ENCODE measurements at places on chromosomes 3 and 15.

- no peak for ATAC-seq
Measured at GRCh38 chr3:48897460-48898376, 964 bp downstream of the SLC25A20 start.

- ATAC-seq, result no peak
Measured at GRCh38 chr3:15638193-15638890, 36.8 kb downstream of the BTD start.

DNA sequence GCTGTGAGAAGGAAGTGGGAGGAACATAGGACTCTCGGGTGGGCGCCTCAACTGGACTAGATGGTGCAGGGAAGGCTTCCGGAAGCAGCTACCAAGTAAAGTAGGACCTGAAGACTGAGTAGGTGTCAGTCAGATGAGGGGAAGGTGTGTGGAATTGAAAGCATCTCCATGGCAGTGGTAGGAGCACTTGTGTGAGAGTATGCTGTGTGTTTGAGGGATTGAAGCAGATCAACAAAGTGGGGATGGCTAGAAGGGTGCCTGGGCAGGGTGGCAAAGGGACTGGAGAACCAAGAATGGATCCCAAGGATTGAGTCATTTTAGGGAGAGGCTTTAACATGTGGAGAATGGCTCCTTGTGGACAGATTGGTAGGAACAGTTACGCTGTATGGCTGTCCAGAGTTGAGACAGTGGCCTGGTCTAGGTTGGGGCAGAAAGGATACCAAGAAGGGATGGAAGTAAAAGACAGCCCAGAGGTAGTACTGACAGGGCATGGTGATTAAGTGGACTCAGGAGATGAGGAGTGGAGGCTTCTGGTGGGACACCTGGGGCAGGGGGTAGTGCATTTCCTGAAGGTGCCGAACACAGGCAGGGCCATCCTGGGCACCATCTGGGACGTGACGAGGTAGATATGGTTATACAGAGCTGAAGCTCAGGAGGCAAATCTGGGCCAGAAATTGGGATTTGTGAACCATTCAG lies 1.5 kb downstream of the UQCC5 start:
- no peak for ATAC-seq

DNA sequence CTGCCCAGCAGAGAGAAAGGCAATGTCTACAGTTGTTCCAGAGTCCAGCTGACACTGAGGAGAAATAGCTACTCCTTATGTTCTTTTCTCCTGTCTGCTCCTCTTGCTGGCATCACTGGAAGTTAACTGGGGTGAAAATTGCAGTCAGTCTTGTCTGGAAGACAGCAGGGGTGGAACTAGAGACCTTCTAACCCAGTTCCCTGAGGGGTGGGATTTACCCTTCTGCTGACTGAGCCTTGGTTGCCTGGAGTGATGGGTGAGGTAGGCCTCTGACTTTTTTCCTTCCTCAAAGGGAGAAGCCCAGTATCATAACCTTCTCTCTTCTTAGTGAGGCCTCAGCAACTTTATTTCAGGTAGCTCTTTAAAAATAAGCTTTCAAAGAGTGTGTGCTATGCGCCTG lies 16.2 kb downstream of the ZNF609 start:
- no peak for ATAC-seq

GRCh38 chr3:126524429-126524988 lies 554 bp downstream of the CHST13 start:
- ATAC-seq, result peak; percentile 25

DNA sequence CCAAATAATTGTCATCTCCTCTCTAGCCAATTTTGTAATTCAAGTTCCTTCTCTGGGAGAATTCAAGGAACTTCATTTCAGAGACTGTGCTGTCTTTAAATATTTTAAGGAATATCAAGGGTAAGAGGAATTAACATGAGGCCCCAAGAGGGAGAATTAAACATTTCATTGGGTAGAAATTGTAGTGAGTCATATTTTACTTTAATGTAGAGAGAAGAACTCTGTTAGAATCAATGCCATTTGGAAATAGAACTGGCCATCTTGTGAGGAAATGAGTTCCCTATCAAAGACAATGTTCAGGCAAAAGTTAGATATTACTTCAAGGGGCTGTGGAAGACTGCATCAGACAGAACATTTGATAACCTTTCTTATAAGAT lies 43.5 kb upstream of the TP63 start:
- ATAC-seq, result no peak

DNA sequence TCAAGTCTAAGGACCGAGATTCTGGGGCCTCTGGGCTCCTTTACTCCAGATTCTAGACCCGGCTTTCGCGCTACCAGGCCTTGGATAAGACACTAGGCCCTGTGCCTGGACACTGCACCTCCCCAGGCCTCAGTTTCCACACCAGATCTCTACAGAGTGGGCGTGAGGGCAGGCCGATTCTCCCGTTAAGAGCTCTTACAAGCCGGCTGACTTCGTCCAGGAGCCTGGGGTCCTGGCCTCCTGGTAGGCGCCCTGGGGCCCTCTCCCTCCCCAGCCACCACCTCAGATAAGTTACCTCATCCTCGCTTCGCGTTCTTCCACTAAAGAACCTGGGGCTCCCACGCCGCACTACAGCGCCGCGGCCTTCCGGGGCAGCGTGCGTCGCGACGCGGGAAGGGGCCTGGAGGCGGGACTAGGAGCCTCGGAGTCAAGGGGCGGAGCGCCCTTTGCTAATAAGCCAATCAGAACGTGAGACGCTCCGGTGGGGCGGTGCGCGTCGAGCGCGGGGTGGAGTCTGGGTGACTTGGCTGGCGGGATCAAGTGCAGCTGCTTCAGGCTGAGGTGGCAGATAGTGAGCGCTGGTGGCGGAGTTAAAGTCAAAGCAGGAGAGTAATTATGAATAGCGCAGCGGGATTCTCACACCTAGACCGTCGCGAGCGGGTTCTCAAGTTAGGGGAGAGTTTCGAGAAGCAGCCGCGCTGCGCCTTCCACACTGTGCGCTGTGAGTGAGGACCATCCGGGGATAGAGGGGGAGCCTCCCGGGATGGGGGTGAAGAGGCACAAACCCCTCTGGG lies at the start of the genes EAF2 and IQCB1:
TSS of gene EAF2 (plus strand) at position 539 of the 794 bp plus-strand sequence. CDS start at position 616, 77 bp downstream.
TSS of gene IQCB1 (minus strand) at position 390 of the 794 bp plus-strand sequence. CDS start 6,100 bp downstream, outside the sequence.
- ATAC-seq, result peak; percentile 100

GRCh38 chr15:52505151-52505550 lies 23.5 kb downstream of the MYO5A start:
- no peak for ATAC-seq

- no peak for ATAC-seq
Measured at GRCh38 chr3:99757966-99758365, 59.7 kb upstream of the CMSS1 start.

DNA sequence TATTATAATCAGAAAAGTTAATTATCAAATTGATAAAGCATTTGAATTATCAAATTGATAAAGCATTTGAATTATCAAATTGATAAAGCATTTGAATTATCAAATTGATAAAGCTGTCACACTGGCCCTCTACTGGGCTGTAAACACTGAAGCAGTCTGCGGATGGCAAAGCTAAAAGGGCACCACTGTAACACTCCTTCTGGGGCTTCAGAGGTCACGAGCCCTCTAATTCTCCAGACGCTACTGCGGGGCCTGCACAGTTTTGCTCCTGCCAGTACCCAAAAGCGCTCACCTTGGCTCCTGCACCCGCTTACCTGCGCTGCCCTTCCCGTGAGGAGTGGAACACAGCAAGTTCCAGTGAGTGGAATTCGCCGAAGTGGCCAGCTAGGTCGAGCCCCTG lies 409.0 kb upstream of the KCNMB2 start:
- ATAC-seq, result no peak

DNA sequence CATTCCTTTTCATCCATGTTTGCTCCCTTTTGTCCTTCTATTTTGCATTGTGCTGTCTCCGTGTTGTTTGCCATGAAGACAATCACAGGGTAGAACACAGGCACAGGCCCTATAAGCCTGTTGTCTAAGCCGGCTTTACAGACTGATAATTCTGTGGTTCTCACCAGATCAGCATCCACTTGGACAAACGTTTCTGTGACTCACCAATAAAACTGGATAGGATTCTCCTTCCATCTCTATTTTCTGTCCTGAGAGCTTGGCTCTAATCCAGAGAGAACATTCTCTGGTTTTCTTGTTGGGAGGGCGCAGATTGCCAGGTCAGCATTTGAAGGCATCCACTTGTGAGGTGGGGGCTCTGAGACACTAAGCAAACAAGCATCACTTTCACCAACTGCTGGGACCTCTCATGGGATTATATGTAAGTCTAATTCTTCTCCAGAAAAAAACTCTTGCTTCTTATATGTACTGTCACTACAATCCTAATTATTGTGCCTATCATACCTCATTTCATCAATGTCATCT lies 101.6 kb downstream of the ERC2 start:
- no peak for ATAC-seq

- no peak for ATAC-seq
Measured at GRCh38 chr3:172127141-172127540, 87.8 kb downstream of the FNDC3B start.

GRCh38 chr15:100588638-100589242 lies 13.2 kb downstream of the LINS1 start:
- no peak for ATAC-seq

DNA sequence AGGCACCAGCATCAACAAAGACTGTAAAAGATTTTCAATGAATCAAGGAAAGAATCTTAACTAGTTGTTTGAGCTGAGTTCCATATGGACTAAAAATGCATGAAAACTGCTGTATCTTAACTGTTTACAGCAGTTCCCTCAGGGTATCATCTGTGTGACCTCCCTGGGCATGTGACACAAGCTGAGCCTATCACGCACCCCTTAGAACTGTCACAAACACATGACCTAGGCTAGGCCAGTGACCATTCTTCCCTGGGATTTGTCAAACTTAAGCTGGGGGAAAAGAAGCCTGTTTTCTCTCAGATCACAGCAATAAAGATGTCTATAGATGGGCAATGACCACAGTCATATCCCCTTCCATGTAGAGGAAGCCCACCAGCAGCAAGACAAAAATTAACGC lies 35.7 kb downstream of the IGF2BP2 start:
- ATAC-seq, result no peak

DNA sequence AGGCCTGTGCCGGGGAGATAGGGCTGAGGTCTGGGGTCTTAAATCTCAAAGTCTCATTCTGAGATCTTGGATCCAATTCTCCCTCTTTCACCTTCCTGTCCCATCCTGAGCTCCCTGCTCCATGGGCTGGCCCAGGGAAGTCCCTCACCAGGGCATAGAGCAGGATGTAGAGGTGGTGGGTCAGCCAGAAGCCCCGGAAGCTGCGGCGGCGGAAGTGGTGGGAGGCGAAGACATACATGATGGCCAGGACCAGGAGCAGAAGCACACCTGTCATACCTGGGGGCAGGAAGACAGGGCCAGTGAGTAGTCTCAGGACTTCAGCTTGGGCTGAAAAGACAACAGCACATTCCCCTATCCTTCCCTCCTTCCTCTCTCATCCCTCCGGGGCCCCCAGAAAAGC lies 16.5 kb downstream of the DUOX2 start:
- no peak for ATAC-seq

GRCh38 chr3:136576279-136577009 lies 175.7 kb downstream of the STAG1 start:
- no peak for ATAC-seq

DNA sequence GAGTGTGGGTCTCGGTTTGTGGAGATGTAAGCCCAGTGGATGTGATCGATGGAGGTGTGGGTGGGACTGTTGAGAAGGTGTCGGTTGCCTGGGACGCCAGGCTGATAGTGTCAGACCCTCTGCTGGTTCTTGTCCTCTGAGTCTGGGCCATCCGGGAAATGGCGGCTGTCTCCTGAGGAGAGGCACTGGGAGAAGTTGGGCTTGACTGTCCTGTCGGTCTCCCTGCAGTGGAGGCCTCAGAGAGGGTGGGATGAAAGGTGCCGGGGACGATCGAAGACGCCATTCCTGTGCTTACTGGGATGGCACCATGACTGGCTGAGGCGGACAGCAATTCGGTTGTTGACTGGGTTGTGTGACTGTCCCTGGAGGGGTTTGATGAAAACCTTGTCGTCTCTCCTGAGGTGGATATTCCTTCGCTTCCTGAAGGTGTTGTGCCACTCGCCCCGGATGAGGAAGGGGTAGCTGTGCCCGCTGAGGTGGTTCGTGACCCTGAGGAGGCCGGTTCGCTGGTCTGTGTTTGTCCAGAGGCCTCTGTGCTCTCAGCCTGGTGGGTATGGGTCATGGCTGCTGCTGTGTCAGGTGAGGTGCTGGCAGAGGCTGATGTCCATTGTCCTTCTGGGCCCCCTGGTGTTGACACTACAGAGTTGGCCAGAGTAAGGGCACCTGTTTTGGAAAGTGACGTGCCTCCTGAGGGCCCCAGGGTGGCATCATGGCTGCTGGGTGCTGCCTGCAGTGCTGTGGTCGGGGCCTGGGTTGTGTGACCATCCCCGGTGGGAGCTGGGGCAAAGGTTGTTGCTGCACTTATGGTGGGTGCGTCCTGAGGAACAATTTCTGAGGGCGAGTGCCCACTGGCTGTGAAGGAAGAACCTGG lies 22.8 kb downstream of the MUC4 start:
- no peak for ATAC-seq

- ATAC-seq, result no peak
Measured at GRCh38 chr15:82921939-82922338, 30.6 kb downstream of the HOMER2 start.

DNA sequence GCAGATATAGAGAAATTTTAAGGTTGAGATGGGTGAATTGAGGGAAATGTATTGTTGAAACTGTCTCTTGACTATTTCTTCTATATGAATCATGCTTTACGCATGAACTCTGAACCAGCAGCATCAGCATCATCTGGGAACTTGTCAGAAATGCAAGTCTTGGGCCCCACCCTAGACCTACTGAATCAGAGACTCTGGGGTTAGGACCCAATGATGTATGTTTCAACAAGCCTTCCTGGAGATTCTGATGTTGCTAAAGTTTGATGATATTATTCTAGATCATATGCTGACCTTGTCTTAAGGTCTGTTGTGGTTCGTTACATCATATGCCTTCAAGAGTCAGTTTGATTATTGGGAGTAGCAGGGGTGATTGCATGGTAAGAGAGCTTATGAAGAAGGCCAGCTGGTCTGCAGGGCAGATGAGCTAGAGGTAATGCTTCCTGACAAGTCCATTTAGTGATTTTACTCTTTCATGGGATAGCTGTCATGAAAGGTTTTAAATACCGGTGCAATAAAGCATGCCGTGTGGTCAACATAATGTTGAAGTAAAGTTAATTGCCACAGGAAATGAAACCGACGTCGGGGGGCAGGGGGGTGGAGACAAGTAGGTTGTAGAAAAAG lies 152.4 kb upstream of the MRPL3 start:
- ATAC-seq, result no peak

GRCh38 chr15:80310776-80311175 lies 58.8 kb upstream of the CTXND1 start:
- no peak for ATAC-seq

- peak; percentile 80 for ATAC-seq
Measured at GRCh38 chr15:63157891-63158431, 684 bp upstream of the RPS27L start.

- no peak for ATAC-seq
Measured at GRCh38 chr3:111581403-111582119, 13.6 kb downstream of the ZBED2 start.

- no peak for ATAC-seq
Measured at GRCh38 chr3:173078525-173078924, 62.5 kb downstream of the SPATA16 start.

DNA sequence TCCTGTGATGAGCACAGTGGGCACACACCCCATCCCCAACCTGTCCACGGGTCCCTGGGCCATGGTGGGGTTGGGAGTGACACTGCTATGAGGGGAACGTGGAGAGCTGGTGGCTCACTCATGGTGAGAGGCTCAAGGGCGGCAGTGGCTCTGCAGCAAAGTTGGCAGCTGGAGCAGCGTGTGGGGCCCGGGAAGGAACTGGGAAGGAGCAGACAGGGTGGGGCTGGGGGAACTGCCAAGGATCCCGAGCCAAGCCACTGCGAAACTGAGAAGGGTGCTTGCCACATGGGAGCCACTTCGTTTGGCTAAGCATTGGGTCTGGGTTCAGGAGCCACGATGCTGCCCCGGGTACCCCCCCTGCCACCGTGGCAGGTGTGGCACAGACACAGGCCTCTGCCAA lies 80.1 kb downstream of the SNRK start:
- no peak for ATAC-seq

- ATAC-seq, result peak; percentile 75
Measured at GRCh38 chr15:37028625-37029296, 71.6 kb downstream of the MEIS2 start.

Measured in SK-N-SH treated with all-trans-retinoic acid at 6 μM for 48 hours (cell line).